NCI-H2107 (cell line): ENCODE measurements at places on chromosomes 6 and 20.

GRCh38 chr6:43262000-43262779 is 18.9 kb downstream of the TTBK1 start:
- DNase-seq, result no peak

GRCh38 chr6:31769684-31770371 is 7.3 kb downstream of the VWA7 start:
- DNase-seq, result no peak

DNA sequence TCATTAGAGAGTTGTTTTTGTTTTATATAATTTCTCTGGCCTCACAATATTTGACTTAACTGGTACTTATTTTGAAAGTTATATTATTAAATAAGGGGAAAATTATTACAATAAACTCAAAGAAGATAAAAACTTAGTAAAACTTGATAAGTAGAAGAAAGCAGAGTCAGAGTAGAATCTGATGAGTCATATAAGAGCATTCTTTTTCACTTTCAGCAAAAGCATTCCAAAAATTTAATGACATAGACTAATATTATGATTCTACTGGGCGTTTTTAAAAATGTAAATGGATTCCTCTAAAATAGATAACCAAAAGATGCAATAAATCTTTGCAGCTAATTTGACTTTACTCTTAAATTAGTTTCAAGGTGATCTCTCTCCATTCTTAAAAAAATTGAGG is 366.3 kb upstream of the IMPG1 start:
- DNase-seq, result no peak

- no peak for DNase-seq
These were observed 18.8 kb downstream of the TDRD6 start for GRCh38 chr6:46706464-46706863.

DNA sequence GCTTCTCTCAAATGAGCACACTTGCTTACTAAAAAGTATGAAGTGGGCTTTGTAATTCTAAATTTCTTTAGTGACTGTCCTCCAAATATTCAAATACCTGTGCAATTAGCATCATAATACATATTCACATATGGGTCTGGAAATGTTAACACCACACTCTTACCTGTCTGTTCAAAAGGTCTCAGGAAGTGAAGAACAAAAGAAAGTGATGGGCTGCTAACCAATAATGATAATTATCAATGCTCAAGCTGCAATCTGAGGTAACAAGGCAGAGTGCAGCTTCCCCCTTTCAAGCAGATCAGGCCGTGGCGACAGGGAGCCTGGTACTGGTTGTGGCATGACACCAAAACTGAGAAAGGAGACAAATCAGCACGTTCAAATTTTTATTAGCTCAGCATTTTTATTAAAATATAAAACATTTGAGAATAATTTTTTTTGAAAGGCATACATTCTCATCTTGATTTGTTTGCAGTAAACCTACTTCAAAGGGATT is 1044.7 kb upstream of the EPHA7 start:
- DNase-seq, result no peak

- no peak for DNase-seq
These were observed 33.9 kb upstream of the TXLNB start for GRCh38 chr6:139325686-139326085.

GRCh38 chr6:157382821-157383220 is 1.8 kb downstream of the ZDHHC14 start:
- no peak for DNase-seq

DNA sequence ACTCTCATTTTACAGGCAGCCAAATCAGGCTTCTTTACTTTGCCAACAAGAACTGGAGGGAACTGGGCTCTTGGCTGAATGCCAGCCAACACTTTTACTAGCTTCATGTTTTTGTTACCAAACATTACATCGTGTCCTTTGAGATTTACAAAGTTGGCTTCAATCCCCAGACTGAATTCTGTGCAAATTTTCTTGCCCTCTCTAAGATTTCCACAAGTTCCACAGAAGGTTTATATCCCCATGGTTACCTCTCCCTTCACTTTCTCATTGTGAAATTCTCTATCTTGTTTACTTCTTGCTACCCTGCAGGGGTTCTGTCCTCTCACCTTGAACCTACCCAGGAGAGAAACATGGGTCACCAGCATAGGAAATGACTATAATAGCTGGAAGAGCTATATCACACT is 37.6 kb upstream of the PLCB1 start:
- DNase-seq, result no peak

DNA sequence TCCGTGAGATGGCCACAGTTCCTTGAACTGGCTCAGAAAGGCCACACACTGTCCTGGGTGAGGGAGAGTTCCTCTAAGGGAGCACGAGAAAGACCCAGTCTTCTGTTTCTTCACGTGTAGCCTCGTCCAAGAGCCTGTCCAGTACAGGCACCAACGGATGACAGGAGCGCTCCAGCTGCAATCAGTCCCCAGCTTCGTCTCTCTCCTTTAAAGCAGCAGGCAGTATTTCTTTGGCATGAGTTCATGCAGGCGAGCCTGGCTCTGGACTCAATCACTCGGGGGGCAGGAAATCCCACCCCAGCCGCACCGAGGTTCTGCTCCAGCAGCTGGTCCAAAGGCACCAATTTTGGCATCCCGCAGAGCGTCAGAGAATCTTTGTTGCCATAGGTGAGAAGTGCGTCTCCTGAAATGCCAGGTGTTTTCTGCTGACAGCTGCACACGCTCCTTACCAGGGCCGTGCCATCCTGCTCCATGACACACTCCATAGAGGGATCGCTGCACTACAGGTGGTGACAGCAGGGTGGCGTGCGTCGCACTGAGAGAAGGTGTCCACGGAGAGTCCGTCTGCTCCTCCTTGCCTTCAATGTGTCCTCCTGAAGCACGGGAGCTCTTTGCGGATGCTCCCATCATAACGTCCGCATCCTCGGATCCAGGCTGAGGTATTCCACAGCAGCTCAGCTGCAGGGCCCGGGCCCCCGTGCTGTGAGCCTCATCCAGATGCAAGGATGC is 59.6 kb upstream of the AFDN start:
- DNase-seq, result no peak

DNA sequence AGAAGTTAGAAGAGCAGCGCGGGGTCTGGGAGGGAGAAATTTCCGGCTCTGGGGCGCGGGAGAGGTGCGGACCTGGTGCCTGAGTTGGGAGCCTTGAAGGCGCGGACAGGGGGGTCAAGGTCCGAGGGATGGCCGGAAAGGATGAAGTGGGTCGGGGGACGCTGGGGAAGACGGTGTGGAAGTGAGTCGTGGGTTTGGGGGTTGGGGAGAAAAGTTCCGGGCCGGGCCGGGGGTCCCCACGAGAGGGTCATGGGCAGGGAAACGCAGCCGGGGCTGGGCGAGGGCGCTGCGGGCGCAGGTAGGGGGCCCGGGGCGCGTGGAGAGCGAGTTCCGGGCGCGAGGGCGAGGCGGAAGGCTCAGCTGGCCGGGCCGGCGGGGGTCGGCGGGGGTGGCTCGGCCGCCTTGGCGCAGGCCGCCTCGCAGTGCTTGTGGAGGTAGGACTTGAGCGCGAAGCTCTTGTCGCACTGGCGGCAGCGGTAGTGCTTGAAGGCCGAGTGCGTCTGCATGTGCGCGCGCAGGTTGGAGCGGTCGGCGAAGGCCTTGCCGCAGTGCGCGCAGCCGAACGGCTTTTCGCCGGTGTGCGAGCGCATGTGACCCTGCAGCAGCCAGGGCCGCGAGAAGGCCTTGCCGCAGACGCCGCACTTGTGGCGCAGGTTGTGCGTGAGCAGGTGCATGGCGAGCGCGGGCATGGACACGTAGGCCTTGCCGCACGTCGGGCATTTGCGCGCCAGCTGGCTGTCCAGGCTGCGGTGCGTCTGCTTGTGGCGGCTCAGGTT is 10.5 kb upstream of the SRXN1 start:
- DNase-seq, result no peak

DNA sequence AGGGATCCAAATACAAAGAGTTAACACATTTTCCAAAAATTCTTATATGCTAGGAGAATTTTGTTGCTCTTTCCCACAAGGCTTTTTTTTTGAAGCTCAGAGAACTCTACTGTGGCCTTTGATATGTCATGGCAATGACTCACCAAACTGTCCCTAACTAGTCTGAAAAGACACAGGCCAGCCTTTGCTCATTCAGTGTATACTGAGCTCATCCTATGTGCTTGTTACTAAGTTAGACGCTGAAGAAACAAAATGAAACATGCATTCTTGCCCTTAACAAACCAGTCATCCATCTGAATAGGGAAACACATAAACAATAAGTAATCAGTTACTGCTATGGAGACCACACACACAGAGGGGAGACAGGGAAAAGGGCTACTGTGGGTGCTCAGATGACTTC is 291.8 kb downstream of the FOXC1 start:
- DNase-seq, result no peak

GRCh38 chr6:119829006-119829405 is 479.4 kb upstream of the MAN1A1 start:
- DNase-seq, result no peak

DNA sequence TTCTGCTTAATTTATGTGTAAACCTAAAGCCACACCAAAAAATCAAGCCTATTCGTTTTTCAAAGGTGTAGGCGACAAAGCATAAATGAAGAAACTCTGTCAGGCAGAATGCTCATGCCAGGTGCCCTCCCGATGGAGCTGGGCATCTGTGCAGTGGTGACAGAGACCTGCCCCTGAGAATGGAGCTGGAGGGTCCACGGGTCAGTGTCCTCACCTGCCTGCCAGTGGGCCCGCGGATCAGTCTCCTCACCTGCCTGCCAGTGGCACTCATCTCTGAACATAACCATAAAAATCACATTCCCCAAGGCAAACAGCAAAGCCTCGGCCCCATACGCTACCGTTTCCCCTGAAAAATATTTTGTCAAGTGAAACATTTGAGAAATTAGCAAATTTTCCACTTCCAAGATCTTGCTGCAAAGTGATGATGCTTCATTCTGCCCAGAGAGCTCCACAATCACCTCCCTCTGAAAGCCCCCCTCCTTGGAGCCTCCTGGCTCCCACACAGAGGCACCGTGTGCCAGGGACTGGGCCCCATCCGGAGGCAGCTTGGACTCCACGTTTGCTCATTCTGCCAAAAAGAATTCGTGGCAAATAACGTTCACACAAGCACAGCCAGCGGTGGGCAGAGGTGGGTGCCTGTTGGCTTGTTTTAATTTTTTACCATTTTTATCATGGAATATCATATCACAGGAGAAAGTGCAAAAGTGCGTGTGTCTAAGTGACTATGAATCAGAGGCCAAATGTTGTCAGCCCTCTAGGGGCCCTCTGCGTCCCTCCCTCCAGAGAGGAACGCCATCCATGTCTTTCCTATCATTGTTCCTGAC is 88.8 kb downstream of the YTHDF1 start:
- DNase-seq, result no peak

DNA sequence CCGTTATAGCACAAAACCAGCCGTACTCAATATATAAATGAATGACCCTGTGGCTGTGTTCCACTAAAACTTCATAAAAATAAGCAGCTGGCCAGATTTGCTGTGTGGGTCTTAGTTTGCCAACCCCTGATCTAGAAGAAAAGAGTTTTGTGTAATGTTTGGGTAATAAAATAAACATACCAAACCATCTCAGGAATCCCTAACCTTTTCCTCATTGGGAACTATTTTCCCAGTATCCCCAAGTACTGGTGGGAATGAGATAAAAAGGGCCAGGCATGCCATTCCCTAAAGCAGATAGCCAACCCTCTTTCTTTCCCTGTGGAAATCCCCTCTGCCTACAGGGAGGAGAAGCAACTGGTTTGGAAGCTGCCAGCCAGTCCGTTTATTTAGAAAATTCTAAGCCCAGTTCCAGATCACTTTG is 169.1 kb upstream of the AKAP12 start:
- DNase-seq, result no peak

GRCh38 chr6:133610227-133610840 is 278.6 kb upstream of the TCF21 start:
- no peak for DNase-seq

- no peak for DNase-seq
These were observed 63.0 kb downstream of the ARID1B start for GRCh38 chr6:156840136-156840535.

DNA sequence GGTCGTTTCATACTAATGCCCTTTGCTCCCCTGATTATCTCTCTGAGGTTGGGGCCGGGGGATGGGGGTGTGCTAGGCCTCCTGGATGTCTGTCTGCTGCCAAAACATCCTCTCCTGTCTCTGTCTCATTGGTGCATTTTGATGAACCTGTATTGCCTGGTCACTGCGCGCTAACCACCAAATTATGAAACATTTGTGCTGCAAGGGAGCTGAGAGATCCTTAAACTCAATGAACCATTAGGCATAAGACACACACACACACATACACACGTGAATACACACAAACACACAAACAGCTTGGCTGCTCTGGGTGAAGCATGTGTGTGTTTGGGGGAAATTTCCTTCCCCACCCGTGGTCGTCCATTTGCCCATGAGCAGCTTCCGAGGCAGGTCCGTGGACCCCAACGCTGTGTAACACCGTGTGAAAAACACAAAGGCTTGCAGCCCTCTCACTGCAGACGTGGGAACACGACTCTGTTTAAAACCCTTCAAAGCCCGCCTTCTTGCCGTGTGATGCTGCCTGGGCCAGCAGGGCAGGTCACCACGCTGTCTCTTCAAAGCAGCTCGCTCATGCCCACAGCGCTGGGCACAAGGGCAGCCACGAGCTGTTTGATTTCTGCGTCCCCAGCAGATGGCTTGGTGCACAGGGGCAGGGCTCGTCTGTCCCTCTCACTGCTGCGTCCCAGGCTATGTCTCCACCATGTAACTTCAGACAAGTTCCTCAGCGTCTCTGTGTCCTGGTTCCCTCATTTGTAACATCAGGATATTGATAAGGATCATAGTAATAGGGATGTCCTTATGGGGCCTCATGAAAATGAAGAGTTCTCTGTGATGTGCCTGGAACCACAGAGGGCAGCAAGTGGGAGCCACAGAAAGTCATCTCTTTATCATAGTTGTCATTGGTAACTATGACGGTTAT is 96.8 kb downstream of the CDH26 start:
- DNase-seq, result no peak

GRCh38 chr6:71619836-71620235 is 266.5 kb upstream of the RIMS1 start:
- DNase-seq, result no peak

GRCh38 chr20:41050361-41051008 is 21.9 kb downstream of the TOP1 start:
- DNase-seq, result no peak

DNA sequence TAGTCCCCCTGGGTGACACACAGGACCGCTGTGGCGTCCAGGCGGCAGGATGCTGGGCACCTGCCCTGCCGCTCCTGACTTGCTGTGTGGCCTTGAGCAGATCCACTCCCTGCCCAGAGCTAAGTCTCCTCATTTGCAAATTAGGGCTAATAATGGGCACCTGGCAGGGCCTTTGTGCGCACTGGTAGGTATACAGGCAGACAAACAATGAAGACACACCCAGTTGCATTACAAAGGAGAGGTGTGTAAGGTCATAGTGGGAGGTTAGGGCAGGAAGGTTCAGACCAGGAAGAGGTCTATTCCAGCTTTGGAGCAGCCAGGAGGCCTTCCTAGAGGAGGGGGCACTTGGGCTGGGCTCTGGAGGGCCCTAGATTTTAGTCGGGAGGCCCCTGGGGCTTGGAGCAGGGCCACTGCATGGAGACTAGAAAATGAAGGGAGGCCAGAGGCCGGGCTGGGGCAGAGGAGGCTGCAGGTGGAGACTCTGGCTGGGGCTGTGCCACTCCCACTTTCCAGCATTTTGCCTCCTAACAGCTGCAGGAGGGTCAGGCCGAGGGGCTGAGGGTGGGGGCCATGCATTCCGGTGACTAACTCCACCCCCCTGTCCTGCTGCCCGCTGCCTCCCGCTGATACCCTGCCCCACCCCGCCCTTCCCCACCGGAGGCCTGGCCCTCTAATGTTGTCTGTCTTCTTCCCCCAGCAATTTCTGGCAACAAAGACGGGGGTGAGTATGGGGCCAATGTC is 28.5 kb downstream of the MYH7B start:
- DNase-seq, result no peak
